Stimulated activated CD4-positive, alpha-beta T cell treated with anti-CD3 and anti-CD28 coated beads, Interleukin-1b, Interleukin-23, amount 100 ng/mL, for 24 hours (primary cell): ENCODE measurements at places on chromosomes 7 and 10.

- DNase-seq: no peak
Observed at GRCh38 chr7:1610678-1611302, 41.0 kb upstream of the PSMG3 start.

- DNase-seq: no peak
Observed at GRCh38 chr7:19336836-19337383, 191.7 kb upstream of the FERD3L start.

DNA sequence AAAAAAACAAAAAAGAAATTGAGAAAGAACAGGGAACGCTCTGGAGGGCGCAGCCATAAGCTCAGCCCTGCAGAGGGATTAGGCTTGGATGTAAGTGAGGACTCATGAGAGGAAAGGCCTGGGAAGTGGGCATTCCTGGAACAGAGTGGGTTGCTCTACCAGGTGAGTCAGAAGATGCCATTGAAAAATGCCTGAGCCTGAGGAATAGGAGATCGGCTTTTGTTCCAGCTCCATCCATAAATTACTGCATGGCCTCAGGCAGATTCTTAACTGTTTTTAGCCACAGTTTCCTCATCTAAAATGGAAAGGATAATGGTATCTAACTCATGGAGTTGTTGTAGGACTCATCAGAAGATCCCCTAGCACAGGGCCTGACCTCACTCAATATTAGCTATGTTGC lies 1.1 kb upstream of the RGR start:
- no peak for DNase-seq

- DNase-seq: no peak
Observed at GRCh38 chr7:74655324-74655723, 2.2 kb upstream of the GTF2I start.

DNA sequence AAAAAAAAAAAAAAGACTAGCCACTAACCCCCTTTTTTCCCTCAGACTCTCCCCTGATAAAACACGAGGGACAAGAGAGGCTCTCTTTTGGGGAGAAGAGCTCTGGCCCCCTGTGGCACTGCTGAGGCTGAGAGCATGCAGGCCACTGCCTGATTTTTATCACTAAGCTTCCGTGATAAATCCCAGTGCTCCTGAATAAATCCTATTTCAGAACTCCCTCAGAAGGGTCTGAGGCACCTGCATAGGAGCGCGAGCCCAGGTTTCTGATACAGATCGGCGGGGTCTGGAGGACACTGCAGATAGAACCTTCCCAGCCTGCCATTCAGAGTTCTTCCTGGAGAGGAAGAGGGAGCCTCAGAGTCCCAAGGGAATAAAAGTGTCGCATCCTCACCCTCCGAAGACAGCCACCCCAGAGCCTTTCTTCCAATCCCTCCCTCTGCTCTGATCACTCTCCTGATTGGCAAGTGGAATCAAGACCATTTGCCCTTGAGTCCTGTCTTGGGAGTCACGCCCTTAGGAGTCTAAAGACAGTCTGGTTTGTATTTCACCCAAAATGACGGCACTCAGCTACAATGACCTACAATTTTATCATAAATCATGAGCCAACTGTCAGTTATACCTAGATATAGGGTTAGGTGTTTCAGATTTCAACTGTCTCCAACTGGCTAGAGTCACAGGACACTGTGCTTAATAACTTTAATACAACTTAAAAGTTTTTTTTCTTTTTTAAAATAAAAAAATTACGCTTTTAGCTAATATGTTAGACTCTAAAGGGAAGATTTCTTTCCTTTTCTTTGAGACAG lies 153.5 kb downstream of the RNF216 start:
- DNase-seq: no peak

- no peak for DNase-seq
Observed at GRCh38 chr7:36262309-36263094, 109.4 kb downstream of the EEPD1 start.

- no peak for DNase-seq
Observed at GRCh38 chr7:156019776-156020565, 207.7 kb upstream of the SHH start.

- DNase-seq: no peak
Observed at GRCh38 chr7:40763319-40764287, 628.8 kb downstream of the SUGCT start.
